ENCODE measurements at places on chromosomes 3 and 15. TPM values are rescaled to one million over a fixed set of nuclear protein-coding genes. Genes with fewer than 3 reads are reported as not detected.

CPNE9 gene
- 0.30 TPM for total RNA-seq

CPLX3 gene
- not detected for total RNA-seq

OSBPL10 gene
- 11.2 TPM for total RNA-seq

UROC1 gene
- not detected for total RNA-seq

ARNT2 gene
- 0.19 TPM for total RNA-seq

CAMK2N2 gene
- total RNA-seq, result 0.18 TPM

GRCh38 chr15:35379972-35380371, 166.0 kb downstream of the DPH6 start:
- DNase-seq, result no peak
- H3K27ac ChIP-seq, result no peak overlapping the region
- peaks cover 24% of the 10 kb centered on the region for H3K36me3 ChIP-seq
- H3K4me3 ChIP-seq, result no peak overlapping the region

- no peak overlapping the region for H3K4me3 ChIP-seq
- H3K36me3 ChIP-seq, result no peaks in the 10 kb centered on the region
- no peak for DNase-seq
- H3K27me3 ChIP-seq, result no peaks in the 10 kb centered on the region
- peaks cover 48% of the 10 kb centered on the region for H3K4me1 ChIP-seq
Measured at GRCh38 chr3:143851331-143852017, 3.2 kb upstream of the SLC9A9 start.

GRCh38 chr3:52819936-52820335, 10.5 kb downstream of the ITIH4 start:
- no peak for DNase-seq
- H3K27me3 ChIP-seq, result no peaks in the 10 kb centered on the region
- no peaks in the 10 kb centered on the region for H3K4me1 ChIP-seq
- H3K36me3 ChIP-seq, result no peaks in the 10 kb centered on the region
- H3K4me3 ChIP-seq, result no peak overlapping the region

- H3K27me3 ChIP-seq, result peaks cover 15% of the 10 kb centered on the region
- DNase-seq, result peak; percentile 96
- peaks cover 28% of the 10 kb centered on the region for H3K4me1 ChIP-seq
Measured at GRCh38 chr3:72100601-72101187, 315.7 kb upstream of the PROK2 start.

GRCh38 chr3:139281096-139281495, 62.7 kb upstream of the MRPS22 start:
- no peak overlapping the region for H3K27ac ChIP-seq
- H3K4me1 ChIP-seq, result no peaks in the 10 kb centered on the region
- H3K27me3 ChIP-seq, result peaks cover 8% of the 10 kb centered on the region
- no peak for DNase-seq
- no peaks in the 10 kb centered on the region for H3K36me3 ChIP-seq

DNA sequence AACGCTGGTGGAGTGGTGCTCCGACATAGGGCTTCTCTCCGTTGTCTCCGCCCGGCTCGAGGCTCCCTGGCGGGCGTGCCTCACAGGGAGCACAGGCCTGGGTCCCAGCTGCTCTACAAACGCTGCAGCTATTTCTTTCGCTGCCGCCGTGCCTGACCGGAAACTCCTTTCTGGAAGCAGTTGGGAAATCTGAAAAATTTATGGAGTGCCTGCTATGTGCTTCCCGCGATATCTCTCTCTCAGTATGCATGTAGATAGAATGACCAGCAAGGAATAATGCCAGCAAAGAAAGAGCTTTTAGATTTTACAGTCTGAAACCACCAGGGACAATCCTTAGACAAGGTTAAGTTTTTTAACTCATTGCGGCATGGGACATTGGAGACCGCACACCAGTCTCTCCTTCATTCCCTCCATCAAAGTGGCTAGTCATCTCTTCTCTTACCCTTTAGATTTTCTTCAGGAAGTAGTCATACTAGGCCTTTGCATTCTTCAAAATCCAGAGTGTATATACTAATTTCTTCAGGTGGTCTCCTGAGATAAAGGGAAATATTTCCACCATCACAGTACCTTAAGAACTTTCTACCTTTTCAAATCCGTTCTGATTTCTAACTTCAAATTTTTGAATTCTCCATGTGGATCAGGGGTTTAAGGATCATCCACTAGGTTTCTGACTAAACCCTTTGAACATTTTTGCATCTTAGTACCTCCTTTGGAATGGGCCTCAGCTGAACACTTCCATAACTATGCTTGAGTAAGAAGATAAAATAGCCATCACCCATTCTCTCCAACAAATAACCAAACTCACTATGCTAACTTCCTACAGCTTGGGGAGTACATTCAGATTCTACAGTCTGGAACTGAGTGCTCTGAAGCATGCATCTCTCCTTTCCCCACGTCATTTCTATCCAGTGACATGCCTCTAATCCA, 1.1 kb upstream of the NPHP3 start:
- peak overlapping the region; percentile 83 for H3K4me3 ChIP-seq
- H3K27me3 ChIP-seq, result no peaks in the 10 kb centered on the region
- H3K27ac ChIP-seq, result peak overlapping the region; percentile 84
- DNase-seq, result no peak
- peaks cover 33% of the 10 kb centered on the region for H3K4me1 ChIP-seq
- peaks cover 10% of the 10 kb centered on the region for H3K36me3 ChIP-seq

DNA sequence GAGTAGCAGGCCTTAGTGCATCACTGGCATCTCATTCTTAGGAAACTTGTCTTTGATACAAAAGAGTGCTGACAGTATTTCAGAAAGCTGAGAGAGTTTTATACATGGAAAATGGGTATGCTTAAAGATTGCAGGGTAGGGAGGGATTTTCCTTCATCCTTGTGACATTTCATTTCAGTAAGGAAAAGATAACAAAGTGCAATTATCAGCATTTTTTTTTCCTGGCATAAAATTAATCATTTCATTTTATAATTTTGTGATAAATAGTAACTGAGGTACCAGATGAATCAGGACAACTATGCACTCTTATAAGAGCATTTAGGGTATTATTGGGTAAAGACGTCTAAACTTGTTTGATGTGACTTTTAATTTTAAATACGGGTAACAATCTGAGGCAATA, 10.3 kb downstream of the KBTBD8 start:
- H3K4me3 ChIP-seq, result no peak overlapping the region
- H3K27me3 ChIP-seq, result no peaks in the 10 kb centered on the region
- no peak overlapping the region for H3K27ac ChIP-seq
- peaks cover 24% of the 10 kb centered on the region for H3K4me1 ChIP-seq

GRCh38 chr3:142279965-142280590, 54.7 kb upstream of the GK5 start:
- H3K27ac ChIP-seq, result peak overlapping the region; percentile 24
- peak; percentile 49 for DNase-seq
- H3K4me1 ChIP-seq, result peaks cover 7% of the 10 kb centered on the region
- H3K27me3 ChIP-seq, result no peaks in the 10 kb centered on the region
- H3K36me3 ChIP-seq, result no peaks in the 10 kb centered on the region

DNA sequence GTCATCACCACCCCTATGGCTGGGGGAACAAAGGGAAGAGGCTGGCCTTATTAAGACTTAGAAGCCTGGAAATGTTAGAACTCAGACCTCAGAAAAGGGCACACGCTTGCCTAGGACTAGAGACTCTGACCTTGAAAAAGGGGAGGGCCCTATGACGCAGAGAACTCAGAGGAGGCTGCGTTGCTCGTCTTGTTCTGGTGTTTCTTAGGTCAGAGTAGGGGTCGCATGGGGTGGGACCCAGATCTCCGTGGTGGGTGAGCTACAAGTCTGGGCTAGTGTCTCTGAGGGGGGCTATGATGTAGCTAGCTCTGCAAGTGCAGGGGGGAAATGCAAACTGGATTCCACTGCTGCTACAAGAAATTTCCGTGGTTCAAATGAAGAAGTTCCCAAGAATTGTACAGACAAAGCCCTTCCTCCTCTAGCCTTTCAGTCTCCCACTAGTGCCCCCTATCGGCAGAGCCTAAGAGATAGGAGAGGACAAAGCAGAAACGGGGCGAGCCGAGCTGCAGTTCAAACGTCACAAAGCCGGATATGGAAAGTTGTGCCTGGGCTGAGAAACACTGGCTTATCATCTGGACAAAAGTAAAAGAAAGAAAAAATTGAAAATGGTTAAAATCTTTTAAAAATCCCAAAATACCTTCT, 392.9 kb upstream of the ROBO2 start:
- DNase-seq, result no peak
- no peaks in the 10 kb centered on the region for H3K27me3 ChIP-seq
- no peaks in the 10 kb centered on the region for H3K4me1 ChIP-seq
- H3K27ac ChIP-seq, result no peak overlapping the region
- no peaks in the 10 kb centered on the region for H3K36me3 ChIP-seq

DNA sequence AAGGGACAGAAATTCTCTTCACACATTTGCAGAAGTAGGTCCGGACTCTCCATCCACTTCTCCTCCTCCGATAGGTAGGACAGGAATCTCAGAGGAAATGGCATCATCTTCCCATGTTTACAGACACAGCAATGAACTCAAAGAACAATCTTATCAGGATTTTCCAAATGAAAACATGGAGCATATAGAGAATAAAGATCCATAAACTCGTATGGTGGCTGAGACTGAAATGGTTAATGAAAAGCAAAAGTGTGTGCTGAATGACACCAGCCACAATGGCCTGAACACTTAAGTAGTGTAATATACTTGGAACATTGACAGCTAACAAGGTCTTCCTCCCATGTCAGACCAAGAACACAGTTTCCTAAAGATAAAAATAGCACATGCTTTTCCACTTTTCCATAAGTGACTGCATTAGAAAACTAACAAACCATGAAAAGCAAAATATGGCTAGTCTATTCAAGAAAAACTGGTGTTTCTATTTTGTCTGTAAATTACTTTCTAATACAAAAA, 5.8 kb downstream of the CCRL2 start:
- no peaks in the 10 kb centered on the region for H3K36me3 ChIP-seq
- peaks cover 23% of the 10 kb centered on the region for H3K4me1 ChIP-seq
- H3K27me3 ChIP-seq, result peaks cover under 1% of the 10 kb centered on the region
- H3K27ac ChIP-seq, result no peak overlapping the region
- H3K4me3 ChIP-seq, result no peak overlapping the region

- no peak overlapping the region for H3K4me3 ChIP-seq
- no peaks in the 10 kb centered on the region for H3K36me3 ChIP-seq
- no peak for DNase-seq
Measured at GRCh38 chr15:52251144-52251860, 44.3 kb downstream of the MYO5C start.

GRCh38 chr15:26197719-26198118, 334.6 kb upstream of the ATP10A start:
- H3K4me1 ChIP-seq, result no peaks in the 10 kb centered on the region
- no peak overlapping the region for H3K4me3 ChIP-seq
- peaks cover 7% of the 10 kb centered on the region for H3K27me3 ChIP-seq
- H3K27ac ChIP-seq, result no peak overlapping the region

GRCh38 chr15:63628123-63628822, 31.1 kb downstream of the FBXL22 start:
- no peak overlapping the region for H3K4me3 ChIP-seq
- no peak for DNase-seq
- H3K27me3 ChIP-seq, result no peaks in the 10 kb centered on the region

GRCh38 chr3:12423918-12424630, 60.2 kb upstream of the TSEN2 start:
- peak overlapping the region; percentile 17 for H3K27ac ChIP-seq
- DNase-seq, result peak; percentile 58
- H3K4me1 ChIP-seq, result peaks cover 21% of the 10 kb centered on the region
- no peak overlapping the region for H3K4me3 ChIP-seq
- H3K27me3 ChIP-seq, result no peaks in the 10 kb centered on the region
- no peaks in the 10 kb centered on the region for H3K36me3 ChIP-seq

DNA sequence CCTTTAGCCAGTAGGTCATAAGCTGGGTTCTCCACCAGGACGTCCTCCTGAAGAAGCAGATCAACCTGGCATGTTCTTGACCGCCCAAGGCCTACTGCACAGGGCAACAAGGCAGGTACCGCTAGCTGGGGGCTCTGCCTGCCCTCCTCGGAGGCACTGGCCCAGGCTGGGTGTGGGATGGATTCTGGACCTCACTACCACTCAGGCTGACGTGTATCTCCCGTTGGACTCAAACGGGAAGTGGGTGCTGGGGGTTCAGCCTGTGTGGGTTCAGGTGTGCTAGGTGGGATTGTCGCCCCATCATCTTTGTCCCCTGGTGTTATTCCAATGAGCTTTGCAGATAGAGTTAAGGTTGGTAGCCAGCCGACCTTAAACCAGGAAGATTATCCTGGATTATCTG, 95.0 kb upstream of the SNRPA1 start:
- peaks cover 4% of the 10 kb centered on the region for H3K27me3 ChIP-seq
- no peak for DNase-seq
- H3K4me3 ChIP-seq, result no peak overlapping the region
- H3K27ac ChIP-seq, result no peak overlapping the region

GRCh38 chr15:41490355-41490754, 3.3 kb upstream of the ITPKA start:
- peak overlapping the region; percentile 59 for H3K27ac ChIP-seq
- H3K27me3 ChIP-seq, result peaks cover 25% of the 10 kb centered on the region
- DNase-seq, result peak; percentile 68
- peaks cover 2% of the 10 kb centered on the region for H3K36me3 ChIP-seq
- peaks cover 45% of the 10 kb centered on the region for H3K4me1 ChIP-seq

- H3K4me3 ChIP-seq, result no peak overlapping the region
- no peaks in the 10 kb centered on the region for H3K27me3 ChIP-seq
- no peak for DNase-seq
- no peaks in the 10 kb centered on the region for H3K36me3 ChIP-seq
- no peaks in the 10 kb centered on the region for H3K4me1 ChIP-seq
- no peak overlapping the region for H3K27ac ChIP-seq
Measured at GRCh38 chr3:6928064-6928463, 67.1 kb downstream of the GRM7 start.

- H3K4me3 ChIP-seq, result no peak overlapping the region
- no peak for DNase-seq
- no peaks in the 10 kb centered on the region for H3K4me1 ChIP-seq
Measured at GRCh38 chr3:99690761-99691369, 52.5 kb downstream of the COL8A1 start.

GRCh38 chr15:63857461-63857856, 23.7 kb upstream of the HERC1 start:
- H3K4me1 ChIP-seq, result peaks cover 67% of the 10 kb centered on the region
- peak overlapping the region; percentile 79 for H3K27ac ChIP-seq
- peaks cover 4% of the 10 kb centered on the region for H3K36me3 ChIP-seq
- H3K4me3 ChIP-seq, result no peak overlapping the region
- H3K27me3 ChIP-seq, result no peaks in the 10 kb centered on the region
- DNase-seq, result no peak

DNA sequence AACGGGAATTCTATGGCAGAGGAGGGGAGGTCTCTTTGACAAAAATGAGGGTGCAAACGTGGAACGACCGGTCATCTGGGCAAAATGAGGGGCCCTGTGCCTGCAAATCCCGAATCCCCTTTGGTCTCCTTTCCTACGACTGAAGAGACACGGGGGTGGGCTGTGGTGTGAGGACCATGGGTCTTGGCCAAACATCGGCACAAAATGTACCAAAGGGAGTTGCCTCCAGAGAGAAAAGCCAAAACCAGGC, 498 bp downstream of the ZNF280D start:
- H3K4me1 ChIP-seq, result peaks cover 33% of the 10 kb centered on the region
- H3K4me3 ChIP-seq, result peak overlapping the region; percentile 91
- DNase-seq, result no peak
- H3K36me3 ChIP-seq, result peaks cover 21% of the 10 kb centered on the region
- peaks cover 2% of the 10 kb centered on the region for H3K27me3 ChIP-seq

- H3K36me3 ChIP-seq, result peaks cover 3% of the 10 kb centered on the region
- H3K4me3 ChIP-seq, result no peak overlapping the region
- H3K4me1 ChIP-seq, result no peaks in the 10 kb centered on the region
- no peak for DNase-seq
Measured at GRCh38 chr3:16086690-16087089, 87.8 kb upstream of the GALNT15 start.

Data from activated CD4-positive, alpha-beta T cell treated with anti-CD3 and anti-CD28 coated beads for 36 hours (primary cell).